Choroid plexus epithelial cell (primary cell): ENCODE measurements at places on chromosomes 1 and 21.

- no peak for DNase-seq
Observed at GRCh38 chr1:33572387-33572786, 99.9 kb downstream of the ZSCAN20 start.

DNA sequence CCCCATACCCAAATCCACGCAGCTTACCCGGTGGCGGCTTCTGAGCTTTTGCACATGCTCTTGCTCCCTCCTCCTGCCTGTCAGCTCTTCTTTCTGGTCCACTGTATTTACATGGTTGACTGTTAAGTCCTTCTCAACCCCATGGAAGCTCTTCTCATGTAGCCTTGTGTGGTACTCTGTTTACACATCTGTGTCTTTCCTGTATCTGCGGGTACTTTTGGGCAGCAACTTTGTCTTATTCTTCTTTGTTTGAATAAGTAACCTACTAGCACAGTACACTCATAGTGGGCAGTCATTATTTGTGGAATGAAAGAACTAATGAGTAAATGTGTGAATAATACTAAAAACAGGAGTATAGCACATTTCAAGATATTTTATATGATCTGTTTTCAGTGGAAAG is 88.5 kb upstream of the GPR88 start:
- no peak for DNase-seq

- peak; percentile 5 for DNase-seq
Observed at GRCh38 chr1:38360807-38361206, 314.2 kb upstream of the POU3F1 start.

DNA sequence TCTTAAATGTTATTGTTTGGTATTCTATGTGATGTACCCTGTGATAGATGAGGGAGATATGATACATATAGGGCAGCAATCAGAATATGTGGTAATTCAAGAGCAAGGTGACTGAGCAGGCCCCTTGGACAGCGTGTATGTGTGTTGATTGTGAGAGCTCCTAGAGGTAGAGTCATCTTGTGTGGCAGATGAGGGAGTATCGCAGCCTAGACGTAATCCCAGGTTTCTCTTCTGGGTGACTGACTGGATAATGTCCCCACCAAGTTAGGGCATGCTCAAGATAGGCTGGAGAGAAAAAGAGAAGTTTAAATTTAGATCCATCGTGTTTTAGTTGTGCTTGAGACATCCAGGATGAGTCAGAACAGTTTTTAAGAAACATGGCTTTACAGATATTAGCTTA is 185.3 kb downstream of the ZP4 start:
- DNase-seq = no peak

GRCh38 chr1:234600418-234601281 is 9.3 kb downstream of the IRF2BP2 start:
- peak; percentile 67 for DNase-seq

DNA sequence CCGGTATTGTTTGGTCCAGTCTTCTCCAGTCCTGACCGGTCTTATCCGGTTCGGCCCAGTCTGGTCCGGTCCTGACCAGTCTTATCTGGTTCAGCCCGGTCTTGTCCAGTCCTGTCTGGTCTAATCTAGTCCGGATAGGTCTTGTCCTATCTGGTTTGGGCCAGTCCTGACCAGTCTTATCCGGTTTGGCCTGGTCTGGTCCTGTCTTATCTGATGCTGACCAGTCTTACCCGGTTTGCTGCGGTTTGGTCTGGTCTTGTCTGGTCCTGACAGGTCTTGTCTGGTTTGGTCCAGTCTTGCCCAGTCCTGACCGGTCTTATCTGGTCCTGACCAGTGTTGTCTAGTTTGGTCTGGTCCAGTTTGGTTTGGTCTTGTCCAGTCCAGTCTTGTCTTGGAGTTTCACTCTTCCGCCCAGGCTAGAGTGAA is 30.1 kb downstream of the DHX9 start:
- no peak for DNase-seq

DNA sequence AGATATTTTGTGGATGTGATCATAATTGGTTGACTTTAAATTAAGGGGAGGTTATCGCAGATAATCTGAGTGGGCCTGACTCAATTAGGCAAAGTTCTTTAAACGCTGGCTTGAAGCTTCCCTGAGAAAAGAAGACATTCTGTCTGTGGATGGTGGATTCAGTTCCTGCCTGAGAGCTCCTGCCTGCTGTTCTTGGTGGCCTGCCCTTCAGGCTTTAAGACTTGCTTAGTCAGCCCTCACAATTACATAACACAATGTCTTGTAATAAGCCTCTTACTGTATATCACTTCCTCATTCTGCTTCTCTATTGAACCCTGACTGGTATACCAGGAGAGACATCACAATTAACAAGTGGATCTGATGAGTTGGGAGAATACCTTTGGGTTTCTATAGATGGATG is 50.2 kb downstream of the KCNJ6 start:
- DNase-seq = peak; percentile 46

DNA sequence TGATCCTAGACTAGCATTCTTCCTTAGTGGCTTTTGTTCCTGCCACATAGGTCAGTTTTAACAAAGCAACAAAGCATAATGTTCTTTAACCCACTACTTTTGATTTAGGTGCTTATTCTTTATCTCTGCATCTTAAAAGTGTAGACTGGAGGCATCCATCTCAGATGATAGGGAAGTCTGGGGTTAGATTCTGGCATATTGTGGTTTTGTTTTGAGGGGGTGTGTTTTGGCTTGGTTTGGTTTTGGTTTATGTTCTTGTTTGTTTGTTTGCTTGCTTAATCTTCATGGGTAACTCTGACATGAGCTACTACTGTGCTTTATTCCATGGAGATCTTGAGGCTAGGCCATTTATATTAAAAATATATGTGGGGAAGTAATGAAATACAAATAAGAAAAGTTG is 40.3 kb upstream of the MYOCOS start:
- DNase-seq = no peak

GRCh38 chr1:205224736-205225135 is 3.0 kb upstream of the TMCC2 start:
- DNase-seq = no peak

DNA sequence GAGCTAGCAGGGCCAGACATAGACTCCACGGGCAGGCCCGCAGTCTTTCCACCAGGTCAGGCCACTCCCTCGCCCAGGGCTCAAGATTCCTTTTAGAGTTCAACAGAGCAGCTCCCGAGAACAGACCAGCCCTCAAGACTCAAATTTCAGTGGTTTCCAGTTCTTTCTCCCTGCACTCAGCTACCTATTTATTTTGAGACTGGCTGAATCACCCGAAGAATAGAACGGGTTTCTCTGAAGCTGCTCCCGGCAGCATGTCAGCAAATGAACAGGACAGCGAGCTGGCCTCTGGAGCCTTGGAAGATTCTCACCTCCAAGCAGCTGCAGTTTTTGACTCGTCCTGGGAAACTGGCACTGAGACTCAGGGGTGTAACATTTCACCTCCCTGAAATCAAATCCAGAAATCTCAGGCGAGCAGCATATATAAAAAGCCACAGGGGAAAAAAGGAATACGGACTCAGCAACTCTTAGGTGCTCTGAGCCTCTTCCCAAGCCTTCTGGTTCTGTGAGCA is 177.9 kb downstream of the CLIC6 start:
- peak; percentile 93 for DNase-seq

GRCh38 chr21:44778094-44778493 is 23.5 kb downstream of the UBE2G2 start:
- DNase-seq = no peak

- no peak for DNase-seq
Observed at GRCh38 chr1:4710592-4711415, 56.4 kb downstream of the AJAP1 start.

GRCh38 chr1:224852901-224853568 is 76.4 kb upstream of the DNAH14 start:
- peak; percentile 79 for DNase-seq

- DNase-seq = no peak
Observed at GRCh38 chr21:25858325-25858724, 123.6 kb downstream of the GABPA start.

- no peak for DNase-seq
Observed at GRCh38 chr1:119186471-119186870, 46.0 kb upstream of the WARS2 start.

GRCh38 chr21:38223893-38224540 is 32.8 kb upstream of the KCNJ15 start:
- DNase-seq = peak; percentile 57

GRCh38 chr1:2784854-2785630 is 16.5 kb downstream of the TTC34 start:
- no peak for DNase-seq

DNA sequence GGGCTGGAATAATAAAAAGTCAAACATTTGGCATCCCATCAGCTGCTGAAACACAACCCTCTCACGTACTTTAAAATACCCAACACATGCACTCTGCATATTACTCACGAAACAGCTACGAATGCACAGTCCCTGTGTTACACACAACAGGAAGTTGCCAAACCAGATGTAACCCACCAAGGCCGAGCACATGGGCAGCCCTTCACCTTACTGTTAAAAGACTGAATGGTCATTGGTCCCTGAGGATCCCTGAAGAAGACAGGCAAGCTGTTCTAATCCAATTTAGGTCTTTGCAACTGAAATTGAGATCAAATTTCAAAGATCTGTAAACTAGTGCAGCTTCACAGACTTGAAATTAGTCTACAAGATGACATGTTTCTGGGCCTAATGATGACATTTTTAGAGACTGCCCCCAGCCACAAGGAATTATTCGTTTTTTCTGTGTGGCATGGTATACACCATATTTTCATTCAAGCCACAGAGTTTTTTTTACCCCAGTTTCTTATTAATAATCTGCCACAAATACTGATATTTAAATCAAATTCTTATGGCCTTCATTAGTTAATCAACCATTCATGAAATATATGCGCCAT is 25.6 kb upstream of the IER5 start:
- DNase-seq = peak; percentile 61

- peak; percentile 85 for DNase-seq
Observed at GRCh38 chr1:171741872-171742576, at the start of gene VAMP4. Gene VAMP4, minus strand, starts transcription at chr1:171742065. Its CDS starts 3,651 bp downstream, at chr1:171738414.

- peak; percentile 94 for DNase-seq
Observed at GRCh38 chr1:162541619-162542141, 19.8 kb upstream of the UAP1 start.

GRCh38 chr1:218585511-218586184 is 240.5 kb downstream of the TGFB2 start:
- peak; percentile 85 for DNase-seq

GRCh38 chr1:224533517-224533916 is 82.6 kb upstream of the CNIH3 start:
- DNase-seq = no peak

- no peak for DNase-seq
Observed at GRCh38 chr1:225961659-225962439, 20.8 kb upstream of the LEFTY2 start.

- peak; percentile 5 for DNase-seq
Observed at GRCh38 chr1:109466452-109467300, at the start of gene SYPL2. Gene SYPL2, plus strand, starts transcription at chr1:109466546. Its CDS starts 298 bp downstream, at chr1:109466844.

GRCh38 chr1:23799570-23800399 is 769 bp downstream of the GALE start:
- peak; percentile 71 for DNase-seq

- no peak for DNase-seq
Observed at GRCh38 chr1:208892147-208892546, 648.0 kb upstream of the PLXNA2 start.

DNA sequence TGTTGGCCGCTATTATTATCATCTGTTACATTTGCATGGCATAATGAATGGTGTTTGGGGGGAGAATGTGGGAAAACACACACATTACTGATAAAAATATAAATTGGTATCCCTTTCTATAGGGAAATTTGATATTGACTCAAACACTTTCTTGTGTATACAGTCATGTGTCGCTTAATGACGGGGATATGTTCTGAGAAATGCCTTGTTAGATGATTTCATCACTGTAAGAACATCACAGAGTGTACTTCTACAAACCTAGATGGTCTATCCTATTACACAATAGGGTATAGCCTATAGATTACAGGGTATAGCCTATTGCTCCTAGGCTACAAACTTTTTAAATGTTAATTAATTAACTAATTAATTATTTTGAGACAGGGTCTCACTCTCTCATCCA is 67.2 kb upstream of the B3GALNT2 start:
- DNase-seq = no peak

GRCh38 chr1:177925006-177925405 is 44.9 kb downstream of the SEC16B start:
- DNase-seq = no peak

DNA sequence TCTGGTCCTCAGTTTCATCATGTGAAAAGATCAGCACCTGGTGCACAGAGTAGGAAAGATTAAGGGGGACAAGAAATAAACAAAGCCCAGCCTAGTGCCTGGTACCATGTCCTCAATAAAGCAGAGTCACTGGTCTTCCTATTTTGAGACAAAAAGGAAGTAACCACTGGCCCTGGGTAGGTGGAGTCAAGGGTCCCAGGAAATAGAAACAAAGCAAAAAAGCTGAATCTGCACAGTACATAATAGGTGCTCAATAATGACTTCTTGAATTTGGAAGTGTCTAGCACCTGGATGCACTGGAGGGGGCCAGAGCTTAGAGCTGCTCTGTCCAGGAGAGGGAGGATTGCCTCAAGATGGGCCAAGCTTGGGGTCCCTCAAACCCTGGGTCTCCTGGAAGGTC is 1.9 kb upstream of the EPHB2 start:
- no peak for DNase-seq

- peak; percentile 90 for DNase-seq
Observed at GRCh38 chr21:14864211-14865021, 200.4 kb downstream of the NRIP1 start.

- no peak for DNase-seq
Observed at GRCh38 chr1:202160377-202160940, at the start of gene PTPN7. Gene PTPN7, minus strand, starts transcription at chr1:202160602. Its CDS starts 1,200 bp downstream, at chr1:202159402.

DNA sequence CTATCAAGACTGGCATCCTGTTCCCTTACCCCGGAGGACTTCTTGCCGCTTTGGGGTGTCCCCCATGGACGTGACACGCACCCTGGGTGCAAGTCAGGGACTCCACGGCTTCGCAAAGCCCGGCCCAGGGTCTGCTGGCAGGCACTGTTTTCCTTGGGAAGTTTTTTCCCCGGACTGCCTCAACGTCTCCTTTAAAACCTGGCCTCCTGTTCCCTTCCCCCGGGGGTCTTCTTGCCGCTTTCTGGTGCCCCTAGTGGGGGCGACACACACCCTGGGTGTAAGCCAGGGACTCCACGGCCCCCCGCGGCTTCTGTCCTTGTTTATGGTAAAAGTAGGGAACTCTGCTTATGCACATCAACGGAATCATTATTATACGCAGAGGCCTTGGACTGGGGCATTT is 136.6 kb downstream of the LIPI start:
- DNase-seq = no peak

DNA sequence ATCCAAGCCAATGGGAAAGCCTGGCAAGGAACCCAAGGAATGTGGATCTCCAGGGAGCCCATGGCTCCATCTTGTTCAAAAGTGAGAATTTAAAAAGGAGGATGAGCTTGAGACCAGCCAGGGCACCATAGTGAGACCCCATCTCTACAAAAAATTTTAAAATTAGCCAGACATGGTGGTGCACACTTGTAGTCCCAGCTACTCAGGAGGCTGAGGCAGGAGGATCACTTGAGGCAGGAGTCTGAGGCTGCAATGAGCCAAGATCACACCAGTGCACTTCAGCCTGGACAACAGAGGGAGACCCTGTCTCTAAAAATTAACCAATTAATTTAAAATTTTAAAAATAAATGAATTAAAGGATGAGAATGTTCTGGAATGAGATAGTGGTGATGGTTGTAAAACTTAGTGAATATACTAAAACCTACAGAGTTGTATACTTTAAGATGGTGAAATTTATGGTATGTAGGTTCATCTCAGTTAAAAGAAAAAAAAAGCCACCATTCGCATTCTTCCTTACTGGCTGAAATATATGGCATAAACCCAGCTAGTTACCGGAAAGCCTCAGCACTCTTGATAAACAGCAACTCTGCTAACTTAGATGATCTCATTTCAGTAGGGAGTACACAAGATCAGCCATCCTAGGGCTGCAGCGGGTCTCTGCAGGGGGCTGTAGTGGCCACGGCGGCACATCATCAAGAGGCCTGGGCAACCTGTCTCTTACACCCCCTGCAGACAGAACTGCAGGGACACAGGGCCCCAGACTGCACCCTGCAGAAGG is 48.3 kb upstream of the H6PD start:
- peak; percentile 95 for DNase-seq
